ENCODE measurements at places on chromosomes 3 and 15. TPM values are rescaled to one million over a fixed set of nuclear protein-coding genes. Genes with fewer than 3 reads are reported as not detected.

GRCh38 chr3:162933656-162934055, 1437.0 kb downstream of the OTOL1 start:
- no peaks in the 10 kb centered on the region for H3K36me3 ChIP-seq
- no peak for DNase-seq
- H3K27me3 ChIP-seq = no peaks in the 10 kb centered on the region
- no peak overlapping the region for H3K27ac ChIP-seq
- no peaks in the 10 kb centered on the region for H3K4me1 ChIP-seq
- H3K4me3 ChIP-seq = no peak overlapping the region

DNA sequence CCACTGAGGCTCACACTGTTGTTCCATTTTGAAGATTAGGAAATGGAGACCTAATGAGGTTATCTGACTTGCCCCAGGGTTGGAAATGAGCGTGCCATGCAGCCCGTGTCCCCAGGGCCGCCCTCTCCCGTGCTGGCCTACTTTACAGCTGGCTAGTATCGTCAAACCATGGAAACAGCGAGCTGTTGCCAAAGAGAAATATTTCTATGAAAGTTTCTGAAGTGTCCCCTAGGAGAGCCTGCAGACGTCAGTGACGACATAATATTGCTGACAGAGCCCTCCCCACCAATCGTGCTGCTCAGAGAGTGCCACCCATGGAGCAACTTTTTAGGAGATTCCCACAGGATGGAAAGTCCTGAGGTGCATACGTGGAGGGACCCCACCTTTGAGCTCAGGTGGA, 11.2 kb upstream of the FAM174B start:
- H3K36me3 ChIP-seq = no peaks in the 10 kb centered on the region
- peak overlapping the region; percentile 45 for H3K27ac ChIP-seq
- peak; percentile 83 for DNase-seq
- H3K4me1 ChIP-seq = peaks cover 43% of the 10 kb centered on the region

DNA sequence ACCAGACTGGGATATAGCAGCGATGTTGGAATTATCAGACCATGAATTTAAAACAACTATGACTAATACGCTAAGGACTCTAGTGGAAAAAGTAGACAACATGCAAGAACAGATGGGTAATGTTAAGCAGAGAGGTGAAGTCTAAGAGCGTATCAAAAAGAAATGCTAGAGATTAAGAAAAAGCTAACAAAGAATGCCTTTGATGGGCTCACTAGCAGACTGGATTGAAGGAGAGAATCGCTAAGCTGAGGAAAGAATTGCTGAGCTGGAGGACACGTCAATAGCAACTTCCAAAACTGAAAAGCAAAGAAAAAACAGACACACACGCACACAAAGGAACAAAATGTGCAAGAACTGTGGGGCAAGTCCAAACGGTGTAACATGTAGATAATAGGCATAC, 20.0 kb upstream of the CMTM6 start:
- peaks cover 7% of the 10 kb centered on the region for H3K36me3 ChIP-seq
- no peak for DNase-seq
- no peak overlapping the region for H3K27ac ChIP-seq
- H3K27me3 ChIP-seq = no peaks in the 10 kb centered on the region

- H3K27ac ChIP-seq = no peak overlapping the region
- no peaks in the 10 kb centered on the region for H3K27me3 ChIP-seq
- DNase-seq = no peak
- H3K4me1 ChIP-seq = no peaks in the 10 kb centered on the region
Measured at GRCh38 chr3:143608966-143609365, 239.3 kb downstream of the SLC9A9 start.

CPLX3 gene
- total RNA-seq = not detected

DNA sequence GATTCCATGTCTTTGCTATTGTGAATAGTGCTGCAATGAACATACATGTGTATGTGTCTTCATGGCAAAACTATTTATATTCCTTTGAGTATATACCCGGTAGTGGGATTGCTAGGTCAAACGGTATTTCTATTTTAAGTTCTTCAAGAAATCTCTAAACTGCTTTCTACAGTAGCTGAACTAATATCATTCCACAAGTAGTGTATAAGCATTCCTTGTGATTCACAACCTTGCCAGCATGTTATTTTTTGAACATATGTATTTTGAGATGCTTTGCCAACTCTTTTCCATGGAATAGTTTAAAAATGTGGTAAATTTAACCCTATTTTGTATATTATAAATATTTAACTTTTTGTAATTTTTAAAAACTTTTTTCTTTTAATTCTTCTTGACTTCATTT, 592.7 kb upstream of the NAALADL2 start:
- no peak for DNase-seq
- no peaks in the 10 kb centered on the region for H3K27me3 ChIP-seq
- H3K4me3 ChIP-seq = no peak overlapping the region
- H3K27ac ChIP-seq = no peak overlapping the region
- H3K36me3 ChIP-seq = no peaks in the 10 kb centered on the region
- H3K4me1 ChIP-seq = no peaks in the 10 kb centered on the region

CTXN2 gene
- not detected for total RNA-seq

DNA sequence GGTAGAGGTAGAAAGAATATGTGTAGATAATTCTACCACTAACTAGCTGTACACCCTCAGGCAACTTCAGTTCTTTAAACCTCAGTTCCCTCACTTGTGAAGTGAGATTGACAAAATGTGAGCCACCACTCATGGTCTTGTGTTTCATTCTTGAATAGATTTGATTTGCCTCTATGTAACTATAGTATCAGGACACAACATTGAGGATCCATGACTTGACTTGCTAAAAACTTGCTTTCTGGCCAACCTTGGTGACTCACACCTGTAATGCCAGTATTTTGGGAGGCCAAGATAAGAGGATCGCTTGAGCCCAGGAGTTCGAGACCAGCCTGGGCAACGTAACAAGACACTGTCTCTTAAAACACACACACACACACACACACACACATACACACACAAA, 115.8 kb upstream of the FLNB start:
- no peaks in the 10 kb centered on the region for H3K4me1 ChIP-seq
- no peak for DNase-seq
- no peak overlapping the region for H3K4me3 ChIP-seq
- H3K36me3 ChIP-seq = no peaks in the 10 kb centered on the region
- H3K27ac ChIP-seq = no peak overlapping the region
- no peaks in the 10 kb centered on the region for H3K27me3 ChIP-seq

GRCh38 chr15:40320931-40321371, 2.5 kb upstream of the INAFM2 start:
- DNase-seq = peak; percentile 65
- H3K36me3 ChIP-seq = no peaks in the 10 kb centered on the region
- no peak overlapping the region for H3K4me3 ChIP-seq
- H3K4me1 ChIP-seq = peaks cover 35% of the 10 kb centered on the region
- H3K27ac ChIP-seq = no peak overlapping the region
- H3K27me3 ChIP-seq = no peaks in the 10 kb centered on the region

GRCh38 chr3:151015767-151016477, 43.4 kb upstream of the CLRN1 start:
- no peak overlapping the region for H3K4me3 ChIP-seq
- H3K4me1 ChIP-seq = no peaks in the 10 kb centered on the region
- no peak overlapping the region for H3K27ac ChIP-seq
- peaks cover 6% of the 10 kb centered on the region for H3K27me3 ChIP-seq
- H3K36me3 ChIP-seq = no peaks in the 10 kb centered on the region

PLOD2 gene
- total RNA-seq = 43.3 TPM

C3orf20 gene
- not detected for total RNA-seq

- no peak overlapping the region for H3K4me3 ChIP-seq
- H3K27ac ChIP-seq = no peak overlapping the region
- no peak for DNase-seq
- H3K4me1 ChIP-seq = no peaks in the 10 kb centered on the region
Measured at GRCh38 chr3:71854096-71854495, 69.1 kb upstream of the PROK2 start.

- no peaks in the 10 kb centered on the region for H3K27me3 ChIP-seq
- H3K4me1 ChIP-seq = peaks cover 10% of the 10 kb centered on the region
- peak overlapping the region; percentile 88 for H3K4me3 ChIP-seq
- no peak overlapping the region for H3K27ac ChIP-seq
- no peak for DNase-seq
Measured at GRCh38 chr3:169144270-169144669, 519.2 kb downstream of the MECOM start.

DNA sequence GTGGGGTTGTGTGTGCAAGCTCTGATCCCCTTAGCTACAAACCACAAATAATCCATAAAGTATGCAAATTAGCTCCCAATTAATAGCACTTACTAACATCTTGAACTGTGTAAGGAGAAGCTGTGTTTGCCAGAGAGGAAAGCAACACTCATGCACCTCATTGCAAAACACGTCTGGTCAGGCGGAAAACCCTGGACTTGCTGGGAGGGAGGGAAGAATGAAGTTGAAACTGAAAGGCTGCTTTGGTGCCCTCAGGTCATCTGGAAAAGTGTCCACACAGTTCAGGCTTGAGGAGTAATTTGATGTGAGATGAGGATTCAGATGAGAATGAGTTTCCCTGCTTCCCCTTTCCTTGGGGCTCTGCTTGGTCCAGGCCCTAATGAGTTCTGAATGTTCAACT, 185.5 kb upstream of the ANKRD28 start:
- no peaks in the 10 kb centered on the region for H3K27me3 ChIP-seq
- peak overlapping the region; percentile 34 for H3K27ac ChIP-seq
- no peaks in the 10 kb centered on the region for H3K36me3 ChIP-seq
- peaks cover 5% of the 10 kb centered on the region for H3K4me1 ChIP-seq
- H3K4me3 ChIP-seq = peak overlapping the region; percentile 43
